ENCODE measurements at places on chromosomes 6 and 20.

DNA sequence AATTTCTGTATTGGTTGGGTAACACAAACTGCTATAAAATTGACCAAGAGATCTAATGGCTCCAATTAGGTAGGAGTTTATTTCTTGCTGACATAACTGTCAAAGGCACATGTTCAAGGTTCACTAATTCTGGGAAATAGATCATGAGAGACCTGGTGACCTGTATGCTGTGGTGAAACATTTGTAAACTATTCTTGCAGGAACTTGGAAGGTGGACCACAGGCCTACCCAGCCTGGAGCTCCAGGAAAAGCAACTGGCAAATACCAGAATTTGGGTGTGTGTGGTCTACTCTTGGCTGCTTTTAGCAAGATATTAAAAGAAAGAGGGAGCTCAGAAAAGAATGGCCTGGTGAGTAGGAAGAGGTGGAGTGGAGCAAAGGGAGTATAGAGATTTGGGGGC, 184.6 kb downstream of the QKI start:
- no peak for DNase-seq

DNA sequence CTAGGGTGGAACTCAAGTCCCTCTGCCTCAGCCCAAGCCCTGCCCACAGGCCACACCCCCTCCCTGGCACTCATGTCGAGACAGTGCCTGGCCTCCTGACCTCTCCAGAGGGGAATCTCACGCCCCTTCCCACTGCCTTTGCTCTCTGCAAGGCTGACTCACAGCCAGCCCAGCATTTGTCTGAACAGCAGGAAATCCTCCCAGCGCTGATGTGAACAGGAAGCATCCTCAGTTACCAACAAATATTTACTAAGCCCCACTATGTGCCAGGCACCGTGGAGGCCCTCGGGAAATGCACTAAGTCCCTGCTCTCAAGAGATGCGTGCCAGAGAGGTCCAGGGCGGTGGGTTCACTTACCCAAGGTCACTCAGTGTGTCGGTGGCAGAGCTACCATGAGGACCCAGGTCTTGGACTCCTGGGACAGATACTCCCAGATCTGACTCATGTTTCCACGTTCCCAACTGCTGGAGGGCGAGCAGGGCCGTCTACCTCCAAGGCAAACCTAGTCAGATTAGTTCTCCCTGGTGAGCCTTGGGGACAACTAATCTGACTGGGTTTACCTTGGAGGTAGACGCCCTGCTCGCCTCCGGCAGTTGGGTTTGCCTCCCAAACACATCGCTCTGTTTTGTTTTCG, 7.8 kb downstream of the ADA start:
- DNase-seq: peak; percentile 72

DNA sequence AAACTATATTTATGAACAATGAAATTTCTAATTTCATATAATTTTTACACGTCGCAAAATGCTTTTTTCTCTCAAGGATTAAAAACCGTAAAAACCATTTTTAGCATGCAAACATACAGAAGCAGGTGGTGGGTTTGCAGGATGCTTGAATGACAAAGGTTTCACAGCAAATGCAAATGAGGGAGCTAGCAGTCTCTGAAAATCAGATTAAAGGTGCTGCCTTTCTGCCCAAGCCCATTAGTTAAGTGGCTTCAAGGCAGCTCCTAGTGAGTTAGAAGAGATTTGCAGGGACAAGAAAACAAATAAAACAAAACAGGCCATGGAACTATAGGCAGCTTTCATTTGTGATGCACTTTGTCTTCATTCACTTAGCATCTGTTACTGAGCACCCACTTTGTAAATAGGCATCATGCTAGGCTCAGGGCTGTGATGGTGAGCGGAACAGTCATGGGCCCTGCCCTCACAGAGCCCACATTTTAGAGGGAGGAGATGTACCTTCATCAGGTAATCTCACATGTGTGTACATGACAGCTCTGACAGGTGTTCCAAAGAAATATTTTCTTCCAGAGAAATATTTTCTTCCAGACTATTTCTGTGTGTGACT, 29.5 kb downstream of the NAPB start:
- no peak for DNase-seq

DNA sequence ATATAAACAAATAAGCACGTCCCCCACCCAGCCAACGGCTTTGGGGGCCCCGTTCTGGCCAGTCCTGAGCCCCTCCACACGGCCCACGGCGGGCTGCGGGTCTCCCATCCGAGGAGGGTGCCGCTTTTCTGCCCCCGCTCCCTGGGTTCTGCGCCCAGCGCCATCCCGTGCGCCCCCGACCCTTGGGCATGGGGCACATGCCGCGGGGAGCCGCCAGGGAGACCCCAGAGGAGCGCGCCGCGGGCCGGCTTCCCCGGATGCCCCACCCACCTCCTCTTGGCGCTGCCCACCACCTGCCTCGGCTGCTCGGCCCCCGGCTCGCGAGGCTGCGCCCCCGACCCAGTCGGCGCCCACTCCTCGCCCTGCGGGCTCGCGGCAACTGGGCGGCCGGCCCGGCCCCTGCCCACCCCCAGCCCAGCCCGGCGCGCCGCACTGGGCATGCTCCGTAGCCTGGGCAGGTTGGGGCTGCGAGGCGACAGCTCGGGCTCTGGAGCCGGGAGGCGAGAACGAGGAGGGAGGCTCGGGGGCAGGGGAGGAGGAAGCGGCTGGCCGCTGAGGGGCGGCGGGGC, 570 bp upstream of the PLCB4 start:
- DNase-seq: peak; percentile 86

DNA sequence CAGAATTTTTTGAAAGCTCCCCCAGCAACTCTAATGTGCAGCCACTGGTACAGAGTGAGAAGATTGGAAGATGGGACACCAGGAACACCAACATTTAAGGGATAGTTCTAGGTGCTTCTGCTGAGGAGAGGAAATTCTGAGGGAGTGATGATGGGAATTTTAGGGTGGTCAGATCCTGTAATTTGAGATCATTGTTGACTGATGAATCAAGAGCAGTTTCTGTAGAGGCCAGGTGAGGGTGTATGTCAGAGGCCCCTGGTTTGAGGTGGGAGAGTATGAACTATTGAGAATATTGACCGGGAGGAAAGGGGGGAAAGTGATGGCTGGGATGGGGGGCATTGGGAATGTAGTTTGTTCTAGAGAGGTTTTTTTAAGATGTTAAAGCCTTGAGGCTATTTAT, 47.2 kb downstream of the PTPRA start:
- DNase-seq: no peak

DNA sequence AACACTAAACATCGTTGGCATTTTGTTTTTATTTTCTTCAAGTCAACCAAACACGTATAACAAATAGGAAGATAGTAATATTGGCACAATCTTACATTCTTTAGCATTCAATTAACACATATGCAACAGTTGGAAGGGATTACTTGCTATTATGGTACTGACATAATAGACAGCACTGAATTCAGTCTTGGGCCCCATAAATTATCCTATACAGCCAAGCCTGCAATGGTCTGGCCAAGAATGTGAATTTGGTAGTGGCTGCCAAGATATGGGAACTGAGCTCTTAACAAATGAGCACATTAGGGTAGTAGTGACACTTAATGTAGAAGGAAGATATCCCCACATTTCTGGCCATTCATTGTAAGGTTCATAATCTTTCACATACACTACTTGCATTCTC, 44.8 kb upstream of the ARHGAP18 start:
- DNase-seq: no peak

- no peak for DNase-seq
These were observed 13.5 kb upstream of the CNR1 start for GRCh38 chr6:88179692-88180091.

DNA sequence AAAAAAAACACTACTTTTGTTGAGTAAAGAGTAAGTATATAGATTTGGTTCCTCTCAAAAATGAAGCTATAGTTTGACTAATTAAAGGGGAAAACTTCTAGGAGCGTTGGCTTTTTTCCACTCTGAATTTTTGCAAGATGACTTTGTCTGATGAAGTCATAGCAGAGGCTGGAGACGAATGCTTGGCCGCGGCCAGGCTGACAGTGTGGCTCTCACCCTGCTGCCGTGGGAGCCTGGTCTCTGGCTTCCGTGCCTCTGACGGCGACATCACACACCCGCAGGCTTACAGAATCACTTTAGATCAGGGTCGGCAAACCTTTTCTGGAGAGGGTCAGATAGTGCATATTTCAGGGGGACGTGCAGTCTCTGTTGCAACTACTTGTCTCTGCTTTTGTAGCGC, 145.0 kb downstream of the PHACTR3 start:
- DNase-seq: peak; percentile 91

DNA sequence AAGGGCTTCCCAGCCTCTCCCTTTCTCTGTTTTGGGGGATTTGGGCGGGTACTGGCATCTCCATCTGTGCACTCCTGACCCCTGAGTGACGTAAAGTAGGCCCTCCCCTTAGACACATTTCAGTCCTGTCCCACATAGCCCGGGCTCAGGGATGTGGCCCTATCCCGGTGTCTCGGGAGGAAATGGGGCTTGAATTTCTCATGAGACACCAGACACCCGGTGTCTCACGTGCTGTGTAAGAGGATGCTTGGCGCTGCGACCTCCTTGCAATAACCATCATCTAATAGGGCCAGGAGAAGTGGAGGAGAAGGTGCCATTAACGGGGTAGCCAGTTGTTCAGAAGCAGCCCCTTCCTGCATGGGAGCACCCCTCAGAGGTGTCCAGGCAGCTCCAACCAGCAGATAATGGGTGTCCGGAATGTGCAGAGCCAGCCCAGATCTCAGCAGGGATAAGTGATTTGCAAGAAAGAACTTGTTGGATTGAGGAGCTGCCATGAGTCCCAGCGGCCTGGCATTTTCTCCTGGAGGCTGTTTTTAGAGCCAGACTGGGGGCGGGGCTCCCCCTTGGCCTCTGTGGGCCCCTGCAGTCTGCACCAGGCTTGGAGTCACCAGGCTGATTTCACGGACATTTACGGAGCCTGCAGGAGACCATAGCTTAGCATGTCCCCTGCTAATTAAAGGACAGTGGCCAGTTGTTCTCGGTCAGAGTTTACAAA, 372.0 kb downstream of the PREX1 start:
- no peak for DNase-seq

GRCh38 chr6:22888163-22888752, 318.9 kb downstream of the HDGFL1 start:
- no peak for DNase-seq

DNA sequence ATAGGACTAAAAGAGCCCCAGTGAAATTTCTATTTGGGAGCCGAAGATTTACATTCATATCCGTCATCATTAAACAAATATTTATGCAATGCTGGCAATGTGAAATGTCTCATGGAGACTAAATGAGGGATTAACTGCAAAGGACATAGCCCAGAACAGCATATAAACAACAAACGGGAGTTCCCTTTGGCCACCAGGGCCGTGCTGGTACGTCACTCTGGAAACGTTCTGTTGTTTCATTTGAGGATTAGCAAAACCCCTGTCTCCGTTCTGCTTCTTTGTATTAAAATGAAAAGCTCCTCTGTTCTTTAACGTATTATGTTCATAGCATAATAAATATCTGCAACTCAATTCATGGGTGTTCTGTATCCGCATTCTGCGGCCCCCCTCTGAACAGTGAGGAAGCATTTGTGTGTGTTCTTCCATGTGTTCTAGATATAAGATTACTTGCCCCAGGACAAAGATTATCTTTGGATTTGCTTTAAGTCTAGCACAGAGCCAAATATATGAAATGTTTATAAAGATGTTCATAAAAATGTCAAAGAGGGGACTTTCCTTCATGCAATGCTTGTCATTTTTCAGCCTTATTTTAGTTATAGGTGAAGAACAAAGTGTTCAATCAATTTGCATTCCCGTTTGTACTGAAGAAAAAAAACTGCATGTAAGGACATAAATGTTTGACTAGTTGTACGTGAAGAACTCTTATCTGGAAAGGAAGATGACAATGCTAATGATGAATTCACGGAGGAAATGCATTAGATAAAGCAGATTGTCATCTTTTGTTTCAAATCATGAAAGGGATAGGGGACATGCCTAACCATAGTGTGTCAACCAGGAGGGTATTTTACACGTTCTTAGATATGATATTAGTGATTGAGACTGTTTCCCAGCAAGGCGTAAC, 90.0 kb upstream of the TNFAIP3 start:
- no peak for DNase-seq

DNA sequence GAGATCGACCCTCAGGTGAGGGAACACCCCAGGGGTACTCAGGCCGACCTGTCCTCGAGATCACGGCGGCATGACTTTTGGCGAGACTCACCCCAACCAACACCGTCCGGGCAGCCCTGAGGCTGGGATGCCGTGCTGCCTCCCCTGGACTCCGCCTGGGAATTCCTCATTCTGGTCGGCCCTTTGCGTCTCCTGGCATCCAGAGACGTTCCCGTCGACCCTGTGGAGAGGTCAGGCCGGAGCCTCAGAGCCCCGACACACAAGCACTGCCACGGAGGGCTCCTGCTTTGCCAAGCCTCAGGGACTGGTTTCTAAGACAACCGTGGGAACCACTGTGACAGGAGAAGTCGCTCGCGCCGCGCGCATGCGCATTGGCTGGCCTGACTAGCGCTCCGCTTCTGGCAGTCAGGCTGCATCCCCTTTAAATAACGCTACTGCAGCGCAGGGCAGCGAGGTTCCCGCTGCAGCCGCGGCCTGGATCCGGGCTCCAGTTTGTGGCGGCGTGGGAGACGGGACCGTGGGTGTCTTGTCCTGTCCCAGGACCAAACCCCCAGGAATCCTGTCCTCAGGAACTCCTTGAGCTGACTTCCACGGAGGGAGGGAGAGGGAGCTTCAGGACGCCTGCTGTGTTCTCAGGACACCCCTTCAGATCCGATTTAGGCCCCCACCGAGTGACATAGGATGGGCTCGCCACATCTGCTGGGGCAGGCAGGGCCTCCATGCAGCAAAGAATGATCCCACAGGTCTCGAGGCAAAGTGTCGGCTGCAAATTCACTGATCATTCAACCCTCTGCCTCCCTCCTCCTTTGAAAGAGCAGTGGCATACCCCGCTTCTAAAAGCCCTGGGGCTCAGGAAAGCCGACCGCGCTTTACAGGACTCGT, 163.2 kb upstream of the ZNF337 start:
- DNase-seq: peak; percentile 46

GRCh38 chr6:168971549-168971948, 282.1 kb downstream of the THBS2 start:
- DNase-seq: no peak

- DNase-seq: peak; percentile 30
These were observed 19.5 kb upstream of the DAAM2 start for GRCh38 chr6:39772559-39773273.
